ENCODE measurements at places on chromosomes 6 and 20.

DNA sequence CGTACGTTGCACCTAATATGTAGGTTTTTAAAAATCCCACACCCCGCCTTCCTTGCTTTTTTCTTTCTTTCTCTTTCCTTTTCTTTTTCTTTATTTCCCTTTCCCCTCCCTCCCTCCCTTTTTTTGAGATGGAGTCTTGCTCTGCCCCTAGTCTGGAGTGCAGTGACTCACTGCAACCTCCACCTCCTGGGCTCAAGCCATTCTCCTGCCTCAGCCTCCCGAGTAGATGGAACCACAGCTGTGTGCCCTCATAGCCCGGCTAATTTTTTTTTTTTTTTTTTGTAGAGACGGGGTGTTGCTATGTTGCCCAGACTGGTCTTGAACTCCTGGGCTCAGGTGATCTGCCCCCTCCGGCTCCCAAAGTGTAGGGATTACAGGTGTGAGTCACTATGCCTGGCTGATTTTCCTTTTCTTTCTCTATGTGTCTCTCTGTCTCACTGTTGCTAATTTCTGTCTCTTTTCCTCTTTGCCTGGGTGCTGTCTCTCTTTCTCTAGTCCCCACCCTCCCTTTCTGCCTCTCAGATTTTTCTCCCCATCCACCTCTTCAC is 61.2 kb downstream of the SRC start:
- DNase-seq, result no peak

DNA sequence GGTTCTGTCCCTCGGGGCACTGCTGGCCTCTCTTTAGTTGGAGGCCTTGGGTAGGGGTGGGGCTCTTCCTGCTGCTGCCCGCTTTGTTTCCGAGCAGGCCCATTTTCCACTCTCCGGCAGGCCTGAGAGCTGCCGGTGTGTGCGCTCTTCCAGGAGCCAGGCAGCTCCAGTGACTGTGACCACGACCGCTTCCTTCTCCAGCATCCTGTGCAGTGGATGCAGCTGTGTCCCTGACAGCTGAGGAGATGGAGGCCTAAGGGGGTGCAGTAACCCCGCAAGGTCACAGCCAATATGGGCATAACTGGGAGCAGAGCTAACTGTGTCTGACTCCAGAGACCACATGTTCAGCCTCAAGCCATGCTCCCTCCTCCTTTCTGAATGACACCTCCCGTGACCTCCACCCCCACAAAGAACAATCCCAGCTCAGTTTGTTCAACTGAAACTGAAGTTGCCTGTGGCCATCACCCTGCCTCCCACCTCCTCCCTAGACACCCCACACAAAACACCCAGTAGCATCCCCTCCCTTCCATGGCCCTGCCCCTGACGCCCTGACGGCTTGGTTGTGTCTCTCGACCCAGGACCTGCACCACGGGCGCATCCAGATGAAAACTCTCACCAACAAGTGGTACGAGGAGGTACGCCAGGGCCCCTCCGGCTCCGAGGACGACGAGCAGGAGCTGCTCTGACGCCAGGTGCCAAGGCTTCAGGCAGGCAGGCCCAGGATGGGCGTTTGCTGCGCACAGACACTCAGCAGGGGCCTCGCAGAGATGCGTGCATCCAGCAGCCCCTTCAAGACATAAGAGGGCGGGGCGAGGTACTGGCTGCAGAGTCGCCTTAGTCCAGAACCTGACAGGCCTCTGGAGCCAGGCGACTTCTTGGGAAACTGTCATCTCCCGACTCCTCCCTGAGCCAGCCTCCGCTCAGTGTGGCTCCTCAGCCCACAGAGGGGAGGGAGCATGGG is 27.8 kb downstream of the SPATA2 start:
- no peak for DNase-seq

DNA sequence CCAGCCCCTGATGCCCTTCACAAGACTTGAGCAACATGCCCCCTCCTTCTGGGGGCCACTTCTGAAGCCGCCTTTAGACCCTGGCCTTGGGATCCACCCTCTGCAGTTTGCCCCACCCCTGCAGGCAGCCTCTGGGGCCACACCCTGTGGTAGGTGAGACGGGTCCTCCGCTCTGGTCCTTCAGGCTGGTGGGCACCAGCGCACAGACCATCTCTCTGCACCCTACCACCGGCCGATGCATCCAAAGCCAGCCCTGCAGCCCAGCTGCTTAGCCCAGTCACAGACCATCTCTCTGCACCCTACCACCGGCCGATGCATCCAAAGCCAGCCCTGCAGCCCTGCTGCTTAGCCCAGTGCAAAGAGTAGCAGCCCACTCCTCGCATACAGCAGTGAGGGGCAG is 159.3 kb upstream of the ECI2 start:
- no peak for DNase-seq

DNA sequence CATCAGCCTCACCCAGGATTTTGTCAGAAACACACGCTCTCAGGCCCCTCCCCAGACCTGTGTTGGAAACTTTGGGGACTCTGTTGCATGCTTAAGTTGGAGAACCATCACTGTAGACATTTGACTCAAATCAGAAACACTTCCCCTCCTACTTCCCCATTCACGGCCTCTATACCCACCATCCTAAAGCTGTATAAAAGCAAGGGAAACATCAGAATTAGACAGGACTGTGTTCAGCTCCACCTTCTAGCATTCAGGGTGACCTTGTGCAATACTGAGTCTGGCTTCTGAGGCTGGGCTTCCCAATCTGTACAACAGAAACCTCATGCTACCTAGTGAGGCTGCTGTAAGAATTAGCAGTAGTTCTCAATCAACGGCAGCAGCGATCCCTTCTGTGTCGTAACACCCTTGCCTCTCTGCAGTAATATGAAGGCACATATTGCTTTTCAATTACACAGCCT is 252.3 kb downstream of the LY86 start:
- no peak for DNase-seq

- no peak for DNase-seq
Observed at GRCh38 chr20:5160882-5161281, 34.1 kb downstream of the CDS2 start.

DNA sequence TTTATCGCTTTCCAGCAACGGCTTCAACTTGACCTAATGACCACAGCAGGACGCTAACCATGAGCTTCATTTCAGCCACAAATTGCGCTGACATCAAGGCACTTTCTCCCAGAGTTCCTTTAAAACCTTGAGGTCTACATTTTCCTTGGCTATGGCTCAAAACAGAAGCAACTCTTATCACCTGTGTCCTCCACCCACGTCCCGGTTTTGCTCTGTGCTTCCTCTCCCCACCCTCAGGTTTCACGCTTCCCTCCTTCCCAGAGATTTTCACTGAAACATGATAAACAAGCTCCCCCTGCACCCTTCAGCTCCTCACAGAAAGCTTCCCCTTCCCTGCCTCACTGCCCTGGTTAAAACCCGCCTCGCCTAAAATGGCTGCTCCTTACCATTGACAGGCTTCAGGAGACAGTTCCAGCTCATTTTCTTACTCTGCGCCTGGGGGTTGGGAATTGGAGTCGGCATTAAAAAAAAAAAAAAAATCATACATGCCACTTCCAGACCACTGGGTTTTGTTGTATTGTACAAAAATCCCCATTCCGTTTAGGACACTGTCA is 229.5 kb downstream of the UBE3D start:
- DNase-seq, result no peak

DNA sequence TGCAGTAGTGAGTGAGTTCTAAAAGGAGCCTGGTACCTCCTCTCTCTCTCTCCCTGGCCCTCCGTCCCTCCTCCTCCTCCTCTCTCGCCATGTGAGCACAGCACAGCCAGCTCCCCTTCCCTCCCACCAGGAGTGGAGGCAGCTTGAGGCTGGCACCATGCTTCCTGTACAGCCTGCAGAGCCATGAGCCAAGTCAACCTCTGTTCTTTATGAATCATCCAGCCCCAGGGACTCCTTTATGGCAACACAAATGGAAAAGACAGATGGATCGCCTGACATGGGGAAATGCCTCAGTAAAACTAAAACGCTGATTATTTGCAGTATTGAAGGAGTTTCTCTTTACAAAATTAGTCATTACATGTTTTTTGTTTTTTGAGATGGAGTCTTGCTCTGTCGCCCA is 233.7 kb upstream of the ARID1B start:
- DNase-seq, result no peak

DNA sequence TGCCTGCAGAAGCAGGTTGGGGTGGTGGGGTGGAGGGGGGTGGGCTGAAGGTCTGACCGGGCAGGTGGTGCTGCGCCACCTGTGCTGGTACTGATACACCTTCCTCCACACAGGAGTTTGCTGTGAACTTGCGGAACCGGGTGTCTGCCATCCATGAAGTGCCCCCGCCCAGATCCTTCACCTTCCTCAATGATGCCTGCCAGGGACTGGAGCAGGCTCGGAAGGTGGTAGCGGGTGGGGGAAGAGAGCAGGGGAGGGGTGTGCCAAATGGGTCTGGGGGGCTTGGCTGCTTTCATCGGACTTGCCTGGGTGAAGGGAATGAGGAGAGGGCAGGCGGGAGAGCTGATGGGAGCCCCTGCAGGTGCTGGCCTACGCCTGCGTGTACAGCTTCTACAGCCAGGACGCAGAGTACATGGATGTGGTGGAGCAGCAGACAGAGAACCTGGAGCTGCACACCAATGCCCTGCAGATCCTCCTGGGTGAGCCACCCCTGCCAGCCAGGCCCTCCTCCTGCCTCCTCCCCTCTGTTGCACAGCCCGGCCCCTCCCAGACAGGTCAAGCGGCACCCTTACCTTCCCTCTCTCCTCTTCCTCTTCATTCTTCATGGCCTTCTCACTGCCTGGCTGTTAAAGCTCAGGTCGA is 6.7 kb downstream of the DNPH1 start:
- DNase-seq, result no peak

- no peak for DNase-seq
Observed at GRCh38 chr6:24412294-24412693, 9.6 kb downstream of the MRS2 start.

DNA sequence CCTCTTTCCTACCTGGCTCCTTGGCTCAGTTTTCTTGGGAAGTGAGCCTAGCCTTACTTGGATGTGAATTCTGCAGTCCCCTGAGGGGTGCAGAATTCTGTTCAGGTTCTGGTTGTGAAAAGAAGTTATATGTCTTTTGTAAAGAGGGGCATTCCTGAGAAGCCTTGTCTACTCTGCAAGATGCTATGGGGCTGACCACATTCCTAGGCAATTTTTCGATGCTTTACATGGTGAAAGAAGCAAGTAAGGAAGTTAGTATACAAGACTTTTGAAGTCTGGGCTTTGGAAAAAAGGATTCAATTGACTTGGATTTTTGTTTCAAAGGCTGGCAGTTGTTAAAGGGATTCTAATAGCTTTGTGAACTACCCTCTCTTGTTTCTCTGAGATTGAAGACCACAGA is 167.9 kb upstream of the STMND1 start:
- no peak for DNase-seq

DNA sequence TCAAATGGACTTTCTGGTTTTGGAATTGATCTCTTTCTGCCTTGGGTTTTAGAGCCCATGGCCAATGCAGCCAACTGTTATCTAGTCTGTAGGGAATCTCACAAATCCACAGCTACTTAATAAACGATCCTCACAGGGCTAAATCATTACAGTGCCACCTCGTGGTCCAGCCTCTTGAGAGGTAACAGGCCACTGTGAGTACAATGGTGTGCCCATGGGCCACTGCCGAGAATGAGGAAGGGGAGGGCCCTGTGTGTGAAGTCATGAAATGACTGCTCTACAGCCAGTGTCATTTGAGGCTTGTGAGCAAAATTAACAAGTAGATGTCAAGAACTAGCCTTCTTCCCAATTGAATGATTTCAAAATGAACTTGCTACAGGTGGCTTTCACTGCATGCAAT is 54.3 kb upstream of the GMPR start:
- no peak for DNase-seq

- no peak for DNase-seq
Observed at GRCh38 chr6:110930781-110931180, 27.7 kb upstream of the GTF3C6 start.

DNA sequence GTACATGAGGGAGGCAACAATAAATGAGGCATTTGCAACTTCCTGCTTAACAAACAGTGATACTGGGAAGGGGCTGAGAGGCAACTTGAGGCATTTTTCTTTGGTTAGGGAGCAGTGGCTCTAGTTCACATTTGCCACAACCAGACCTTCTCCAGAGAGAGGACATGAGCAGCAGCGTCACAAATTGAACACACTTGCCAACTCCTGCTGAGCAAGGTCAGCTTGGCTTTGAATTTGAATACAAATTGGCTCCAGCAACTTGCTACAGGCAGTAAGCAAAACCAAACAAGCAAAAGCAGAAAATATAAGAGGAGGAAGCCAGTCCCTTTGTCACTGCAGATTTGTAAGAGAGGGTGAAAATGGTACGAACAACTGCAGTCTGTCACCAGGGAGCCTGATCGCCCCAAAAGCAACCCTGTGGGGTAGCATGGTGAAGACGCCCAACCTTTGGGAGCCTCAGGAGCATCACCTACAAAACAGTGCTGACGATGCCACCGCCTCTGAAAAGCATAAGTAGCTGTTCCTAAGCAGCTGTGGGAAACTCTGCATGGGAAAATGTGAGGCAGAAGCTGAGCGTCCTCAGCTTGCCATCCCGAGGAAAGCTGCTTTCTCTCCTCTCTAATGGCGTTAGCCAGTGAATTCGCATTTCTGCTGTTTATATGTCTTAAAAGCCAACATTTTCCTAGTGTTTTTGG is 378.7 kb downstream of the RNGTT start:
- no peak for DNase-seq

DNA sequence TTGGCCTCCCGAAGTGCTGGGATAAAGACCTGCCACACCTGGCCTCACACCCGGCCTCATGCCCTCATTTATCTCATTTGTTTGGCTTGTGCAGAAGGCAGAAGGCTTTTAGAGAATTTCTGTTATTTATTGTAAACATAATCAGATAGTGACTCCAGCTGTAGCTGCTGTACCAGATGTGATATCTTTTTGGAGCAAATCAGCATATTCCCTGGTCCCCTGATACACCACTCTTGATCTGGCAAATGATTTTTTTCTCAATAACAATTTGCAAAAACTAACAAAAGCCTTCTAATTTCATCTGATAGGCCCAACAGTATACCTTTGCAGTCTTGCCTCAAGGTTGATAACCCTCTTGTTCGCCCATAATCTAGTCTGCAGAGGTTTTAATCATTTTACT is 26.5 kb upstream of the TULP1 start:
- DNase-seq, result no peak

- no peak for DNase-seq
Observed at GRCh38 chr20:58784321-58785074, 66.2 kb downstream of the GNAS-AS1 start.

DNA sequence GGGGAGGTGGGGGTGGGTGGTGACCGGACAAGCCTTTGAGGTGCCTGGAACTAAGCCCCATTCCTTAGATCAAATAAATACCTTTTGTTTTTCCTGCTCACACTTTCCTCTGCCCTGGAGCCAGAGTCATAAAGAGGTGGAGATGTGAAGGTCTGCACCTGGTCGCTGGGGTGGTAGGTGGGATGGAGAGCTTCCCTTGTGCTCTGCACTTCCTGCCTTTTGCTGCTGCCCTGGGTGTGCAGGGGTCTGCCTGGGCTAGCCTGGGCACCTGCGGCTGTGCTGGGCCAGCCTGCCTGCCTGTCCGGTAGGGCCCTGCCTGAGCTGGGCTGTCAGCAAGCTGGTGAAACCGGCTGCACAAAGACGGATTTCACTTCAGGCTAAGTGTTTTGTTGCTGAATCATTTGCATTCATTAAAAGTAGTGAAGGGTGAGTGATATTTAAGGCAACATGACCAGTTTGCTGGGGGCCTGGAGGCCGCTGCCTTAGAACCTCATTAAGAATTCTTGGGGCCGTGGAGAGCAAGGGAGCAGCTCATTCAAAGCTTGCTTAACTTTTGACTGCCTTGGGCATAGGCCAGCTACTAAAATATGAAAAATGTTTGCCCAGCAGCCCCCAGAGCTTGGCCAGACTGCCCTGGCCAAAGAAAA is 20.5 kb downstream of the PTK7 start:
- DNase-seq, result no peak

Measured in activated CD4-positive, CD25-positive, alpha-beta regulatory T cell treated with anti-CD3 and anti-CD28 coated beads, Interleukin-2, amount 50 U/mL, for 72 hours (primary cell).